ENCODE measurements at places on chromosomes 7 and 10.
A peak's percentile ranks its signal among the peaks of the same experiment; 100 is the strongest.

DNA sequence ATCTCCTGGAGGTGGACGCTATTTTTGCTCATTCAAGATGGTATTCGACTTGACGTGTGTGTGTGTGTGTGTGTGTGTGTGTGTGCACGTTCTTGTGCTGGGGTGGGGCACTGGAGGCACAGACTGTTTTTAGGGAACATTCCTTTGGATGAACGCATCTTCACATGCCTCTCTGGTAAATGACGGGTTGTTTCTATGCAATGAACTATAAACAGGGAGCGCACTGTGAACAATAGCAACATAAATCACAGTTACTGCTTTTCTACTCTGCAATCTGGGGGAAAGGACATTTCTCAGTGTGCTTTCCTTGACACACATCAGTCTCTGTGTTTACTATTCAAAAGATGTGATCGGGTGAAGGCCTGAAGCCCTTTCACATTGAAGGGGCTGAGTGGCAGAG lies 120.1 kb upstream of the PITRM1 start:
- no peak for DNase-seq

DNA sequence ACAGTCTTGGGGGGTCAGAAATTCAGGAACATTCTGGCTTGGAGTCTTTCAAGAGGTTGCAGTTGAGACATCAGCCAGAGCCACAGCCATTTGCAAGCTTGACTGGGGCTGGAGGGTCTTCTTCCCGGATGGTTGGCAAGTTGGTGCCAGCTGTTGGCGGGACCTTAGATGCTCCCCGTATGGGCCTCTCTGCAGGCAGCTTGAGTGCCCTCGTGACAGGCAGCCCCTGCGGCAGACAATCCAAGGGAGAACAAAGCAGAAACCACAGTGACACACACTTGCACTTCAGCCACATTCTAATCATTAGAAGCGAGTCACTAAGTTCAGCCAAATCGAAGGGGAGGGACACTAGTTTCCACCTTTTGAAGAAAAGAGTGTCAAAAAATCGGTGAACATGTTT lies 59.4 kb upstream of the MXI1 start:
- DNase-seq = peak; percentile 48

- DNase-seq = no peak
Measured at GRCh38 chr10:103725242-103725641, 130.1 kb downstream of the SH3PXD2A start.

DNA sequence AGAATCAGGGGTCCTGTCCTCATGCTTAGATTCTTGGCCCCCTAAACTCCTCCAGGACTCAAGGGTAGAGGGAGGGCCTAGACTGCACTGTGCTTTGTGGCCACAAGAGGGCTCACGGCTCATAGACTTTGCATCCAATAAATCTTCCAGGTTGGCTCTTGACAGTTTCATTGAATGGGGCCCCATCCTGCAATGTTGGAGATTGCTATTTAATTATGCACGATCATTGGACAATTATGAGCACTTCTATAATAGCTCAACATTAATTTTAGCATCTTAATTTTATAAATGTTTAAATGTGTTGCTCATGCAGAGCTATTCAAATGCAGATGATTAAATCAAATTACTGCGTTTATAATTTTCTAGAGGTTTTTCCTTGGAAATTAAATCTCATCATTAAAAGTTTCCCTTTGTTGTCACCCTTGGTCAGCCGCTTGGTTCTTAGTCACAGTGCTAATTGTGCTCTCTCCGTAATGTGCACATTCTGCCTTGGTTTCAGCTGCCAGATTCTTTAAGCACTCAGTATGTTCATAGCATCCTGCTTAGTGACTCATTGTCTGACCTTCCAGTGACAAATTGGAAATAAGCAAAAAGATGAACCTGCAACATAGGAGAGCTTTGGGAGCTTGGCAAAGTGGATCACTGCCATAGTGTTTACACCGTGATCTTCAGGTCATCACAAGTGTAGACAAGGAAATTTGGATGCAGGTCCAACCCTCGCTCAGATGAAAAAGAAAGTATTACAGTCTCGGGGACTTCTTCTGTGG lies 33.4 kb upstream of the PLPP4 start:
- peak; percentile 68 for DNase-seq

DNA sequence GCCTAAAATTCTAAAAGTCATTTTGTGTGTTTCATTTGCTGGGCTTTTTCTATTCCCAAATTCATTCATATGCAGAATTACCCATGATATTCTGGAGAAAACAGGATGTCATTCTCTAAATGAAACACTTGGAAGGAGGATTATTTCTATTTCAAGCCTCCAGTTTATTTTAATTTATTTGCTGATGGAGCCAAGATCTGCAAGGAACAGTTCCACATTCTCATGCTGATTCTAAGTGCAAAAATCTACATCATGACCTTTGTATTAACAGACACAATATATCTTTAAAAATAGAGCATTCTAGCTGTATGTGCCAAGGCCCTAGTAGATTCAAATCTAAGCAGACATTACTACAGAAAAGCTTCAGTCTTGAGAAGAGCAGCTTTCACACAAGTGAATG lies 51.3 kb upstream of the KCND2 start:
- DNase-seq = no peak

- DNase-seq = no peak
Measured at GRCh38 chr10:112532956-112533355, 85.9 kb downstream of the VTI1A start.

GRCh38 chr7:4602905-4603842 lies 78.9 kb upstream of the FOXK1 start:
- no peak for DNase-seq

DNA sequence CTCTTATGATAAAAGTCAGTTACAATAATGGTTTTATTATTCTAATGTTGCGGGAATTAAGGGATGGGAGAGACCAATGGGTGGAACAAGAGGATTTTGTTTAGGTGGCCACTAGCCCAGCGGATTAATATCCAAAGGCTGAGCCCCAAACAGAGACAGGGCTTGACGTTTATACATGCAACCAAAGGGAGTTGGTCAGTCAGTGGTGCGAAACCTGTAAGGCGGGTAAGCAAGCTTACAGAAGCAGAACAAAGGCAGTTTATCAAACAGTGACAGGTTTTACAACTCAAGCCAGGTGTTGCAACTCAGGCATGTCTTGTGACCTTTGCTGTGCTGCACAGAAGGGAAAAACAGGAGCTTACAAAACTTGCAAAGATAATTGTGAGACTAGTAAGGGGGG lies 622.9 kb upstream of the MBL2 start:
- DNase-seq = no peak

DNA sequence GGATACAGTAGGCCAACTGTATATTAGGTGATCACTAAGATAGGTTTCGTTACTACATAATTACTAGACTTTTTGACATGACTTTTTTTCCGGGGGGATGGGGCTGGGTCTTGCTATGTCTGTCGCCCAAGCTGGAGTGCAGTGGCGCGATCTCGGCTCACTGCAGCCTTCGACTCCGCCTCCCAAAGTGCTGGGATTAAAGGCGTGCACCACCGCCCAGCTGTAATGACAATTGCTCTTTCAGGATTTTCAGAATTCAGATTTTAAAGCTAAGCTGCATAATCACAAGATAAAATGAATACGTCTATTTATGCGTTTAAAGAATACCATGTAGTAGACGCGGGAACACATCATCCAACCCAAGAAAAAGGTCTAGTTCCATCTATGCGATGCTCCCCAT lies 982 bp downstream of the IDI1 start:
- DNase-seq = peak; percentile 31

DNA sequence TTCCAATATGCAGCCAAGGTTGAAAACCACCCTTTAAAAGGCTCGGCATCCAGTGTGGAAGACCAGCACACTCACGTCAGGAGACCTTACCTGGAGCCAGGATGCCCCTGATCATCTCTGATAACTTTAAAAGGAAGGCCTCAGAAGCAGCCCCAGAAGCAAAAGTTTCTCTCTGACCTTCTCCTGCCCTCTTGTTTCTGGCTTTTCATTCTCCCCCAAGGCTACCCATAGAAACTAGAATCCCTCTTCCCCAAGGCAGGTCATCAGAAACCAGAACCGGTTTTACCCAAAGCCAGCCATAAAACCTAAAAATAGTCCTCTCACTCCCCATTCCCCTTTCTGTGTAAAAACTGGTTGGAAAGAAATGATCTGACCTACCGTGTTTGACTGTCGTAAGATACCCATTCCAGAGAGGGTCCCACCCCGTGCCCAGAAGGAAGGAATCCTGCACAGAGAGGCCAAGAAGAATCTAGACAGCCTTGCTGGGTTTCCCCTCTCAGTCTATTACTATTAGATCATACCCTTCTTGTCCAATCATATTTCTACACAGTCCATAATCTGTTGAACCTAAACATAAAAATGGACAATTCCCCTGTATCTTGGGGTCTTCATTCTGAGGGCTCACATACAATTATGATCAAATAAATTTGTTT lies 17.5 kb upstream of the TSPAN14 start:
- DNase-seq = no peak

DNA sequence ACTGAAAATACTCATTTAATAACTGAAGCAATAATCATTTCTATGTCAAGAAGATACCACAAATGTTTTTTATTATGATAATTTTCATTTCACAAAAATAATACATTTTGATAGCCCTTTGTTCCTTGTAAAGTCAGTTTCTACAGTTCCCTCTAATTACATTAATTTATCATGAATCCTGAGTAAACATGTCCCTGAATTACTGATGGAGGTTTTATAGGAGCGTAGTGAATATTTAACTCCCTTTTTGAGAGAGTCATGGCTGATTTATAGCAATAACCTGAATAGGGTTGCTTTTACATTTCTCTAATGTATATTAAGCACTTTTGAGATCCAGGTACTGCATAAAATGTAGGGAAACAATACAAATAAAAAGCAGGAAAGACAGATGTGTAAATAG lies 216.0 kb upstream of the DKK1 start:
- no peak for DNase-seq

GRCh38 chr7:67422601-67423000 lies 426.0 kb downstream of the TYW1 start:
- DNase-seq = no peak
